ENCODE measurements at places on chromosomes 4 and X.

GRCh38 chr4:48368389-48368788 lies 27.1 kb downstream of the SLAIN2 start:
- DNase-seq, result no peak

GRCh38 chr4:71026086-71026485 lies 32.6 kb downstream of the DCK start:
- no peak for DNase-seq

DNA sequence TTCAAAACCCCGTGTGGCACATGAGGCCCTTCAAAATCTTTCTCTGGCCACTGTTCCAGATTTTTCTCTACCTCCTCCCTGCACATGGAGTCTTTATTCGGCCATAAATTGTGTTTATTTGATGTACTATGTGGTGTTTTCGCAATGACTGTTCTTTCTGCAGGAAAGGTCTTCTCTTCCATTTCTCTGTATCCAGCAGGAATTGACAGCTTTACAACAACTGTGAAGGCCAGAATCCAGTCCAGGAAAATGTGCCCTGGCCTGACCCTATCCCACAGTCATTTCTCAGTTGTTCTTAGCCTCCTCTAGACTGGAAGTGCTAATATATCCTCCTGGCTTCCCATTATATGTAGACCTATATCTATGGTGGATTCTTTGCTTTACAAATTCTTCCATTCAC lies 191.4 kb downstream of the COL25A1 start:
- no peak for DNase-seq

DNA sequence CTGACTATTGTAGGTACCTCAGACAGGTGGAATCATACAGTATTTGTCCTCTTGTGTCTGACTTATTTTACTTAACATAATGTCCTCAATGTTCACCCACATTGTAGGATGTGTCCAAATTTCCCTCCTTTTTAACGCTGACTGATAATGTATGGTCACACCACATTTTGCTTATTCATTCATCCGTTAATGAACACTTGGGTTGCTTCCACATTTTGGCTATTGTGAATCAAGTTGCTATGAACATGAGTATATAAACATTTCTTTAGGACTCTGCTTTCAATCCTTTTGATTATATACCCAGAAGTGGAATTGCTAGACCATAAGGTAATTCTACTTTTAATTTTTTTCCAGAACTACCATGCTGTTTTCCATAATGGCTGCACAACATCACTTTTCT lies 87.0 kb upstream of the NDP start:
- no peak for DNase-seq

GRCh38 chr4:169200361-169201030 lies 70.3 kb downstream of the SH3RF1 start:
- DNase-seq, result no peak

DNA sequence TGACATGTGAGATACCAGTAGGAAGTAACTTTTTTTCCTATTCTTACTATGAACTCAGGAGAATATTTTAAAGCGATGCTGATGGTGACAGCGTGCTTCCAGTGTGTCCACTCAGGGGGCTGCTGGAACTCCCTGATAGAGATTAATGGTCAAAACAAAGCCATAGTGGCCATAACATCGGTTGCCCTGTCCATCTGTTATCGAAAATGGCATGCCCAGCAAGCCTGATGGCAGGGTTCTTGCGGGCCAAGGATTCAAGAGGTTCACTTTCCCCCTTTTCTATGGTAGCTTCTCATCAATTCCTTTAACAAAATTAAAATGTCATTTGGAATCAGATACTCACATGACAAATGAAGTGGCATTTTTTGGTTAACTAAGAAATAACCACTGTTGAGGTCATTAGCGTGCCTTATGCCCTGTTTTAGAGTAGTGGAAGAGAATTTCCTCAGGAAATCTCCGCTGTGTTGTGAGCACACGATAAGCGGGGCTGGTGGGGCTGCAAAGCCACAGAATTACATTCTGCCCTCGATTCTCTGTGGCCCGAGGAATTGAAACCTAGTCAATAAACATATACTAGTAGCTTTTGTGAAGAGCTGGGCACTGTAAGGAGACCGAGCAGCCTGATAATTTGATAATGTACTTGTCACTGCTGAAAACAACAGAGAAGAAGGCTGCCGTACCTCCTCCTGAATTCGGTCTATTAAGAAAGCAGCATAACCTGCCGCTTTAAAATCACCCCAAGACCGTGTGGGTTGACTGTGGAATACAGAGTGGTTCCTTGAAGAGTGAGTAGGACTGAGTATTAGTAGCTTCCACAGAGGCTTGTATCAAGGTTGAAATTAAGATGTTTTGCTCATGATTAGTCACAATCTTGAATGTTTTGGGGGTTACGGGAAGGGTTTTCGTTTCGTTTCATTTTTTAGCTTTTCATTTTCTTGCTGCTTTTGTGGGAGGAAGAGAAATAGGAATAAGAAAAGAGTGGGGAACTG lies 46.7 kb downstream of the PTCHD1 start:
- no peak for DNase-seq

DNA sequence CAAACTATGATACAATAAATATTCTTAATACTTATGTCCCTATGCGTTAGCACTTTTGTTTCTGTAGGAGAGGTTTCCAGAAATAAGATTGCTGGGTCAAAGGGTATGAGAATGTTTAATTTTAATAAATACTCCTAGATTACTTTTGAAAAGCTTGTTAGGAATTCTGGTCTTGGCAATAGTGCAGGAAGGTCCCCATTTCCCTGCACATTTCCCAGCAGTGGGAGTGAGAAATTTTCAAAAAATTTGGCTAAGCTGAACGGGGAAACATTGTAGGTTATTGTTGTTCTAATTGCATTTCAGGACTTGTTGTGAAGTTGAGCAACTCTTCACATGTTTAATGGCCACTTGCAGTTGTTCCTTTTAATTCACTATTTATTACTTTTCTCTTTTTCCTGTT lies 27.1 kb downstream of the IGFBP7 start:
- no peak for DNase-seq

GRCh38 chr4:15778289-15779241 lies at the start of gene CD38:
Gene CD38, plus strand, starts transcription at chr4:15778328. Its CDS starts 87 bp downstream, at chr4:15778415.
- DNase-seq, result peak; percentile 21

- no peak for DNase-seq
These were observed 4.2 kb downstream of the CPEB2 start for GRCh38 chr4:15006416-15007024.
